ENCODE measurements at places on chromosomes 11 and 22.
A peak's percentile ranks its signal among the peaks of the same experiment; 100 is the strongest.

DNA sequence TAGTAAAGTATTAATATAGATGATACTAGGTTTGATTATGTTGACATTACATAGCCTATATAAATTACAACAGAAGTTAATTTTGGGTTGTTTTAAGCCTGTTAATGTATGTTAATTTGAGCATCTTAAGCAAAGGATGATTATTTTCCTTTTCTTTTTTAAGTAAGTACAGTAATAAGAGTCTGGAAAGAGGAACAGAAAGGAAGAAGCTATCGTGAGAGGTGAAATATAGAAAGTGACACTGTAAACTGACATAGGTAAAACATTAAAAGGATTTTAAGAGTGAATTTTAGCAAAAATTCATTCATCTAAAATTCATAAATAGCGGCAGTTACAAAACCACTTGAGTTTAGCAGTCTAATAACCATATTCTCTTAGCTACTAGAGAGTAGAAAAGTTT lies 45.5 kb downstream of the FAR1 start:
- no peak for DNase-seq

DNA sequence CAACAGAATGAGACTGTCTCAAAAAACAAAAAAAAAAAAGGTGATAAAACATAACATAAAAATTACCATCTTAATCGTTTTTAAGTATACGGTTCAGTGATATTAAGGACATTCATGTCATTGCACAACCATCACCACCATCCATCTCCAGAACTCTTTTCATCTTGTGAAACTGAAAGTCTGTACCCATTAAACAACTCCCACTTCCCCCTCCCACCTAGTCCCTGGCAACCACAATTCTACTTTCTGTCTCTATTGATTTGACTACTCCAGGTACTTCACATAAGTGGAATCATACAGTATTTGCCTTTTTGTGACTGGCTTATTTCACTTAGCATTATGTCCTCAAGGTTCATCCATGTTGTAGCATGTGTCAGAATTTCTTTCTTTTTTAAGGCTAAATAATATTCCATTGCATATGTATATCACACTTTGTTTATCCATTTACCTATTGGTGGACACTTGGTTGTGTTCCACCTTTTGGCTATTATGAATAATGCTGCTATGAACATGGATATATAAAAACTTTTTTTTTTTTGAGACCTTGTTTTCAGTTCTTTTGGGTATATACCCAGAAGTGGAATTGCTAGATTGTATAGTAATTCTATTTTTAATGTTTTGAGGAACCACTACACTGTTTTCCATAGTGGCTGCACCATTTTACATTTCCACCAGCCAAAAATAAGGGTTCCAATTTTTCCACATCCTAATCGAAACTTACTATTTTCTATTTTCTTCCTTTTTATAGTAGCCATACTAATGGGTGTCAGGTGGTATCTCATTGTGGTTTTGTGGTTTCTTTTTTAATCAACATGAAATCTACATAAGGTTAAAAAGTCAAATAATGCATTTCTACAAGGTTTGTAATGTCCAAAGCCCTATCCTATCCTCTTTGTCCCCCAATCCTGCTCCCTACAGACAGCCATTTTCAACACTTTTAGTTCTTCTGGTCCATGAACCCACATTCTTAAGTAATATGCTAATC lies 23.4 kb upstream of the PIK3C2A start:
- DNase-seq: peak; percentile 35

DNA sequence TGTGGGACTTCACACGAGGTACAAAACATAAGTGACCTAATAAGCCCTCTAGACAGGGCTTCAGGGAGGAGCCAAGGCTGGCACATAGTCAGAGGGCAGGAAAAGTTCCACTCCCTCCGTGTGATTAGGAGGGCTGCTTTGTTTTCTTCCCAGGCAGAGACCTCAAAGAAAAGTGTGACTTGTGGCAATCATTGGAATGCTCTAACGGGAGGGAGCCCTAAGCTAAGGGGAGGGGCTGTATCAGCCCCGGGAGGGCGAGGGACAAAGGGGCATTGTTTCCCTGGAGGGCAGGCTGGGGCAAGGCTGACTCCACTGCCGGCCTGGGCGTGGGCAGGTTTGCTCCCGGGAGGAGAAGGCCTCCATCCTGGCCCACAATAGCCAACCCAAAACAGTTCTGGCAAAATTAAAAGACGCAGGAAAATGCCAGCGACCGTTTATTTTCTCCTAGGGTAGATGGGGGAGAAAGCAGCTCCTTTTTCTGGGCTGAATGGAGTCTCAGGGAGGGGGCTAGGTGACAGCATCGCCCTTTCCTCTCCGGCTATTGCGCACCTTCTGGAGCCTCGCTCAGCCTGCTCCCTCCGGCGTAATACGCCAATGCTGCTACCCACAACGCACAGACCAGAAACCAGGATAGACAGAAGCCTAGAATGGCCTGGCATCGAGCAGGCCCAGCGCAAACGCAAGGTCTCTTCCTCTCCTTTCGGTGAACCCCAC lies 60.2 kb downstream of the ENDOD1 start:
- DNase-seq: no peak

- DNase-seq: no peak
Observed at GRCh38 chr11:33256813-33257159, 395 bp upstream of the HIPK3 start.

- no peak for DNase-seq
Observed at GRCh38 chr22:36182056-36182455, 19.6 kb downstream of the APOL4 start.

DNA sequence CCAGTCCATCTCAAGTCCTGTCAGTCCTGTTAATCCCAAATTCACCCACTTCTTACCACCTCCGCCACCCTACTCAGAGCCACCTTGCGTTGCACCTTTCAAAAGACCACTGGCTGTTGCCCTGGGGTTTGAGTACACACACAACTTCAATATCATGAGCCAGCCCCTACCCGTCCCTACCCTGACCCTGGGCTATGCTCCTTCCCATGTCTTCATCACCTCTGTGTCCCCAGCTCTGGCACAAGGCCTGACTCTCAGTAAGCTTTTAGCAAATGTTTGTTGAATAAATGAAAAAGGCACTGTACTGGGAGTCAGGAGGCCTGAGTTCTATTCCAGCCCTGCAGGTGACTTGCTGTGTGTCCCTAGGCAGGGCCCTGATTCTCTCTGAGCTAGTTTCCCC lies 26.5 kb downstream of the OTOG start:
- no peak for DNase-seq

DNA sequence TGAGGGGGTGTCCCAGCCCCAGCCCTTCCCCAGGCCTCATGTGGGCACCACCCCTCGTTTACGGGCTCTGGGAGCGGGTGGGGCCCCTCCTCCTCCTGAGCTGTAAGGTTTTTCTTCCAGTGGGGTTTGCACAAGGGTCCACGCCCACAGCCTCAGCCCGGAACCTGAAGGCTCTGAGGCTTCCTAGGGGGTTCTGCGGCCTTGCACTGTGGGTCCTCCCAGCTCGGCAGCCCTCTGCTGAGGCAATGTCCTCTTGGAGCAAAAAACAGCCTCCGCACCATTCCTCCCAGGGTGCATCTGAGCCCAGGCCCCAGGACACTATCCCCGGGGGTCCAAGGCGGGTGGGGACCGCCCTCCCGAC lies 14.1 kb downstream of the H19 start:
- DNase-seq: no peak

- DNase-seq: no peak
Observed at GRCh38 chr11:1878137-1879031, 13.3 kb downstream of the PRR33 start.

GRCh38 chr11:126722006-126722736 lies 278.4 kb downstream of the KIRREL3 start:
- no peak for DNase-seq

- DNase-seq: no peak
Observed at GRCh38 chr11:103029401-103029800, 62.6 kb downstream of the DCUN1D5 start.

- no peak for DNase-seq
Observed at GRCh38 chr22:36244522-36245391, 5.4 kb upstream of the APOL2 start.

- DNase-seq: no peak
Observed at GRCh38 chr11:61603667-61604066, 22.8 kb upstream of the SYT7 start.

DNA sequence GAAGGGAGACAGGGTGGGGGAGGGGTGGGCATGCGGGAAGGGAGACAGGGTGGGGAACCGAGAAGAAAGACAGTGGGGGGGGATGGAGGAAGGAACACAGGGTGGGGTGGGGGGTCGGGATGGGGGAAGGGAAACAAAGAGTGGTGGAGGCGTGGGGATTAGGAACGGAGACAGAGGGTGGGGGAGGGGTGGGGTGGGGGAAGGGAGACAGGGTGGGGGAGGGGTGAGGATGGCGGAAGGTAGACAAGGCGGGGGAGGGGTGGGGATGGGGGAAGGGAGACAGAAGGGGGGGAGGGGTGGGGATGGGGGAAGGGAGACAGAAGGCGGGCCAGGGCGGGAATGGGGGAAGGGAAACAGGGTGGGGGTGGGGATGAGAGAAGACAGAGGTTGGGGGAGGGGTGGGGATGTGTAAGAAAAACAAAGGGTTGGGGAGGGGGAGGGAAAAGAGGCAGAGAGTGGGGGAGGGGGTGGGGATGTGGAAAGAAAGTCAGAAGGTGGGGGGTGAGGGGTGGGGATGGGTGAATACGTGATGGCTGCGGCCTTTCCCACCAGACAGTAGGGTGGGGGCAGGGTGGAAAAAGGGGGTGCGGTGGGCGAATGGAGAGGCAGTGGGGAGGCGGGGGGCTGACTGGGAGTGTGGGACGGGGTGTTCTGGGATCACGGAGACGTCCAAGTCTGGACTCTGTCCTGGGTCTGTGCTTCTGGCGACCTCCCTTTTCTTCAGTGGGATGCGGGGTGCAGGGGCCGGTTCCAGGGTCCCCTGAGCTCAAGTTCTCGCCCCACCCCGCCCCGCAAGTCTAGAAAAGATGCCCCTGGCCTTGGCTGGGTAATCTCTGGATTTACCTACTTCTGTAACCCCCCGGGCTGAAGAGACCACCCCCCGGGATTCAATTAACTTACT lies 744 bp downstream of the PRAME start:
- DNase-seq: no peak

- DNase-seq: no peak
Observed at GRCh38 chr11:126197277-126197939, 14.0 kb downstream of the RPUSD4 start.

- DNase-seq: no peak
Observed at GRCh38 chr11:21066030-21066429, 396.6 kb downstream of the NELL1 start.

DNA sequence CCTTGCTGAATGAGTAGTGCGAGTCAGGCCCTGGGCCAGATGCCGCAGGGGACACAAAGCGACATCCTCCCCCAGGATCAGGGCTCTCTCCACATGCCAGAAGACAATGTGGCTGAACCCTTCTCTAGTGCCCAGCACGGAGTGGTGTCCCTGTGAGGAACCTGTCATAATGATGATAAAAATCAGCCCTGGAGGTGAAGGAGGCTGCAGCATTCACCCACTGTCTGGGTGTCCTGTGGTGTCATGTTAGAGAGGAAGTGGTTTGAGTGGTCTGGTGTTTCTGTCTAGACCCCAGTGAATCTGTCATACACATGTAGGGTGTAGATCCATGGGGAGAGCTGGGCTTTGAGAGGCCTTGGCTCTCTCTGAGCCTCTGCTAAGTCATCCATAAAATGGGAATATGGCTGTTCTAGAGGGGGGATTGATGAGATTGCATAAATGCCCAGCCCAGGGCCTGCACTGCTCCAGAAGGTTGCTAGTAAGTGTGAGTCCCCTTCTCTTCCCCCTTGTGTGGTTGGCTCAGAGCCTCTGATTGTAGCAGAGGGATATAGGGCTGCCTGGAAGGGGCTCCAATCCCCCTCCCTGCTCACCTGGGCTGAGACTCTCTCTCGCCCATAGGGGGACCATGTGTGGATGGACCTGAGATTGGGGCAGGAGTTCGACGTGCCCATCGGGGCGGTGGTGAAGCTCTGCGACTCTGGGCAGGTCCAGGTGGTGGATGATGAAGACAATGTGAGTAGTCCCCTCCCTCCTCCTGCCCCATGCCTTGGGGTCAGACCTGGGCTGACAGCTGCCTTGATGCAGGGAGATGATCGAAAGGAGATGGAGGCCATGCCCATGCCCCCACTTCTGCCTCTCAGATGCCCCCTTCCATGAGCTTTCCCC lies 14.3 kb downstream of the MYO7A start:
- DNase-seq: no peak

DNA sequence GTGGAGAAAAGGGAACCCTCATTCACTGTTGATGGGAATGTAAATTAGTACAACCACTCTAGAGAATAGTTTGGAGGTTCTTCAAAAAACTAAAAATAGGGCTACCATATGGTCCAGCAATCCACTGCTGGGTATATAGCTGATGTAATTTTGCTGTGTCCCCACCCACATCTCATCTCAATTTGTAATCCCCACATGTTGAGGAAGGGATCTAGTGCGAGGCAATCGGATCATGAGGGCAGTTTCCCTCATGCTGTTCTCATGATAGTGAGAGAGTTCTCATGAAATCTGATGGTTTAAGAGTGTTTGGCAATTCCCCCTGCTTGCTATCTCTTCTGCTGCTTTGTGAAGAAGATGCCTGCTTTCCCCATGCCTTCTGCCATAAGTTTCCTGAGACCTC lies 17.1 kb upstream of the OR52M1 start:
- DNase-seq: no peak

DNA sequence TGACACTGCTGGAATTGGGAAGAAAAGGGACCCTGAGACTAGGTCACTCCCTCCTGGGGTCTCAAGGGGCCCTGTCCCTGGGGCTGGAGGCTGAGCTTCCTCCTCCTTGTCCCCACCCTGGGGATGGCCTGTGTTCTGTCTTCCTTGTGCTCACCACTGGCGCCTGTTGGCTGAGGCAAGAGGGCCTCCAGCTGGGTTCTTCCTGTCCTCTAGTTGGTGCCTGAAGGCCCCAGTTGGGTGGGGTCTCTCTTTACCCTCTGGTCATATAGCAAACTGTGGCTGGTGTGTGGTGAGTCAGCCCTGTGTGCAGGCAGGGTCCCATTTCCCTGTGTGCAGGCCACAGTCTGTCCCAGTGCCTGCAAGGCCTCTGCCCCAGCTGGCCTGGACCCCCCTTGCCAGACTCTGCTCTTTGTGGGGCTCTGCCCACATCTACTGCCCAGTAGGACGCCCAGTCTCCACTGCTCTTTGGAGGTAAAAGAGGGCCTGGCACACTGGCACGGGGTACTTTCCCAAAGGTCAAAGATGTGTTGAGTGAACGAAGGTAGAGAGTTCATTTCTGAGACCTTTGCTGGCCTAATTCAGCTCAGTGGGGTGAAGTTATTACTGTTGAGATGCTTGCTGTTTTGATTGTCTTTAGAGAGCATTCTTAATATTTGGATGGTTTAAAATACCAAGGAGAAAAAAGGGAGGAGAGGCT lies 55.1 kb upstream of the CLDN5 start:
- DNase-seq: no peak

All from activated naive CD4-positive, alpha-beta T cell treated with anti-CD3 and anti-CD28 coated beads, Interleukin-2, amount 50 U/mL, for 72 hours (primary cell).